Activated CD8-positive, alpha-beta memory T cell treated with anti-CD3 and anti-CD28 coated beads for 4 hours (primary cell): ENCODE measurements at places on chromosomes 3 and 15.

GRCh38 chr3:136142592-136142991 lies 53.5 kb downstream of the MSL2 start:
- DNase-seq, result no peak

GRCh38 chr15:81182756-81183438 lies 13.8 kb upstream of the IL16 start:
- DNase-seq, result no peak

GRCh38 chr15:57060799-57061198 lies 142.4 kb downstream of the TCF12 start:
- DNase-seq, result no peak

DNA sequence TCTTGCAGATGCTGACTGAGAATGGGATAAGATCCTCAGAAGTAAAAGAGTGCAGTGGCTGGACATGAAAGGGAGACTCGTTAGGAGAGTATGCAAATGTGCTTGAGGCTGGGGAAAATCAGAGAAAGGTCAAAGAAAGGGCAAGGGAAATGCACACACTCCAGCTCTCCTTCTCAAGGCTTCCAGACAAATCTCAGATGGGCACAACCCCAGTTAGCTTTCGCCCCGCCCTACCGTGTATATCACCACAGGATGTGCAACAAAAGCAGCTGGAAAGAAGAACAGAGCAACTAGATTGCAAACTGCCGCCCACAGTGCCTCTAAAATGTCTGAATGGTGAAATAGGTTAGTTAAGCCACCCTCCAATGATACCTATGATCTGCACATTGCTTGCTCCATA lies 63.9 kb downstream of the CERS3 start:
- DNase-seq, result no peak

- DNase-seq, result no peak
Observed at GRCh38 chr3:9147896-9148266, 101.6 kb downstream of the SRGAP3 start.
